ENCODE measurements at places on chromosomes 6 and 20.
A peak's percentile ranks its signal among the peaks of the same experiment; 100 is the strongest.

DNA sequence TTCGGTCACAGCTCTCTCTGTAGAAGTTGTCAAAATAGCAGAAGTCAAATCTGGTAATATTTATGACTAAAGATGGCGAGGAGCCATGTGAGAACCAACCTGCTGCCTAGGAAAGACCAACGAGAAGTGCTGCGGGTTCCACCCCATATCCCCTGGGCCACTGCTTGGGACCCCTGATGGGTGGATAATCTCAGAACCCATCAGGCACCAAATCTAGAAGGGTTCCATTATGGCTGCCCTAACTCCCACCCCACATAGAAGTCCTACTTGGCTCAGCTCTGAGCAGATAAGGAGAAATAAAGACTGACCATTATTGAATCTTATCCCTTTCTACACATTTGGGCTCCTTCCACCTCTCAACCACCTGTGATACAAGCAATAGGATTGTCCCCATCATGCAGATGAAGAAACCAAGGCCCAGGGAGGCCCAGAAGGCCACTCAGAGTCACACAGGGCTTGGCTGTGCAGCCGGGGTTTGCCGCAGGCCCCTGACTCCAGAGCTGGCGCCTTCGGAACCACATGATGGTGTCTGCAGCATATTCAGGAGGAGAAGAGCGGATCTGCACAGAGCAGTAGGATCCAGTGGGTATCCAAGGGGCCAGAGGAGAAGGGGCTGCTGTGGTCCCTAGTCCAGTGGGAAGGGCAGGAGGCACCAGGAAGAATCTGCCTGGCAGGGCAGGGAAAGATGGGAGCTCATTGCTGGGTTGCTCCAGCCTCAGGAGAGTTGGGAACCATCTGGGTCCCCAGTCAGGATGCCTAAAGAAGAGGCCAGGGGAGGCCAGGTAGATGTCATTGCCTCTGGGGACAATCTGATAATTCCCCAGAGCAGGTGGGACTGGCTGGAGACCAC is 9.6 kb upstream of the PCMTD2 start:
- no peak for DNase-seq

DNA sequence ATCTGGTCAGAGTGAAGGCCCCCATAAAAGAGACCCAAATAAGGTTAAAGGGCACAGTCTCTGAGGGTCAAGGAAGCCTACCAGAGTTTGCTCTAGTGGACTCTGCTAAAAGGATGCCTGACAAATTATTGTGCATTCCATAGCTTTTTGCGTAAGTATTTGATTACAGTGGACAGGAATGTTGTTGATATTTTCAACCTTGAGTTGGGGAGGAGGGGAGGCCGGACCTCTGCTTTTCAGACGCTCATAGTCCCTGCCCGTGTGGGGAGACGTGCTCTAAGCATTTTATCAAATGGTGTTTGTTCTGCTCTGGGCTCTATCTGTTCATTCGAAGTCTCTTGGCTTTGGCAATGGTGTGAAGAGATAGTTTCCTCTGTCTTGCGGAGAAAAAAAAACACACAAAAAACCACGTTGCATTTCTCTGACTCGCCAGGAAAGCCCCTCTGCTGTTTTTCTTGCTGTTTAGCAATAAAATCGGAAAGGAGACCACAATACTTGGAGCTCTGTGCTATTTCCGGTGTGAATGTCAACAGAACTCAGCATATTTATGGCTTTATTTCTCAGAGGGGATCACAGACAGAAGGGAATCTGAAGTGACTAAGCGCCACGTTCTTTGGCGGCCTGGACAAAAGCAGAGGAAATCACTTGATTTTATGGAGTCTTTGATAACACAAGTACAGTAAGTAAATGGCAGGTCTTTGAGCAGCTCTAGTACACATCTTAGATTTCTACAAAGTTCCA is 159.8 kb downstream of the ZFP64 start:
- no peak for DNase-seq

DNA sequence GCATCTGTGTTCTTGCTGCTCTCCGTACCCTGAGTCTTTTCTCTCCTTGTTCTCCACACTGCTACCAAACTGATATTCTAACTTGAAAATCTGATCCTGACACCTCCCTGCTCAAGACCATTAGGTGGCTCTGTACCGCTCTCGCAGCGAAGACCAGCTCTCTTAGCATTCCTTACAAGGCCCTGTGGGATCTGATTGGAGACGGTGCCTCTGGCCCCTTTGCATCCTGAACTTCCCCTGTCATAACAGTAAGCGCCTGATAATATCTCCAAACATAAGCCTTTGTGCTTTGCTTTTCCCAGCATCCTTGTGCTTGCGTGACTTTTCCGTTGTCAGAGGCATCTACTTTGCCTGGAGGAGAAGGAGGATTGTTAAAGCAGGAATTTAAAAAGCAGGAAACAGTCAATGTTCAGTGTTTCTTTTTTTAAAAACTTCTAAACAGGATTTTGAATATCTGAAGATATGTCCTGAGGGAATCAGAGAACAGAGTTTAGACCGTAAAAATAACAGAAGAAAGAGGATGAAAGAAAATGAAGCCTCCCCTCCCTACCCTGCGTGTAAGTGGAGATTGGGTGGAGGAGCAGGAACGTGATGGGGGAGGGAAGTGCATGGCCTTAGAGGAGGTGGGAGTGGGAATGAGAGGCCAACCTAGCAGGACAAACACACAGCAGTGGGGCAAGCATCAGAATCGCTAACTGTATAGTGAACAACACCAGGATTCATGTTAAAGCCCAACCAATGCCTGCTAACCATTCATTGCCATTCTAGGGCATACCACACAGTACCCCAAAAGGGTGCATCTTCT is 89.2 kb upstream of the STMND1 start:
- no peak for DNase-seq

DNA sequence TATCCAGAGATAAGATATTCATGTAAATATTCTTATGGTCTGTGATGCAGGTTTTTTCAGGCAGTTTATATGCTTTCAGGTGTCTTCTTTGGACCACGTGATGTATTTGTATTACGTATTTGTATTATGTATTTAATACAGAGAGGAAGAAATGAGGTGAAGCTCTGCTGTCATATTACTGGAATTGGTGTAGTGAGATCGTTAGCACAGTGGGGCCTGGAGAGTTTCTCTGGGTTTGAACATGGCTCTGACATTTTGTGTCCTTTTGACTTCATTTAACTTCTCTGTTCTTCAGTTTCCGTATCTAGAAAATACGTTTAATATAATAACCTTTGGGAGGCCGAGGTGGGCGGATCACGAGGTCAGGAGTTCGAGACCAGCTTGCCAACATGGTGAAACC is 1.6 kb upstream of the PRIM2 start:
- no peak for DNase-seq

- no peak for DNase-seq
These were observed at the start of gene SLC35F1 for GRCh38 chr6:117906958-117907600. SLC35F1 (plus strand) TSS chr6:117907264.

DNA sequence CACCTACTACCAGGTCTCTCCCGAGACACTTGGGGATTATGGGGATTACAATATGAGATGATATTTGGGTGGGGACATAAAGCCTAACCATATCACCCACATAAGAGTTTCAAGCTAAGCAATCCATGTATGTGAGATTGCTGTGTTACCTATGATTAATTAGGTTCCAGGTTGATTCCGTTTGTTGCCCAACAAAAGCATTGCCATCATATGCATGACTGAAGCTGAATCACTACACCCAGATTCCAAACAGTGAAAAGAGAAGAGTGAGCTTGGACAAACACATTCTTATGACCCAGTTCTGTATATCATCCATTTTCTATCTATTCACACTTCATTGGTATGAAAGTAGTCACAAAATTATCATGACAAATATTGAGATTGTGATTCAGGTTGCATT is 952.5 kb upstream of the MAN1A1 start:
- DNase-seq: peak; percentile 8

DNA sequence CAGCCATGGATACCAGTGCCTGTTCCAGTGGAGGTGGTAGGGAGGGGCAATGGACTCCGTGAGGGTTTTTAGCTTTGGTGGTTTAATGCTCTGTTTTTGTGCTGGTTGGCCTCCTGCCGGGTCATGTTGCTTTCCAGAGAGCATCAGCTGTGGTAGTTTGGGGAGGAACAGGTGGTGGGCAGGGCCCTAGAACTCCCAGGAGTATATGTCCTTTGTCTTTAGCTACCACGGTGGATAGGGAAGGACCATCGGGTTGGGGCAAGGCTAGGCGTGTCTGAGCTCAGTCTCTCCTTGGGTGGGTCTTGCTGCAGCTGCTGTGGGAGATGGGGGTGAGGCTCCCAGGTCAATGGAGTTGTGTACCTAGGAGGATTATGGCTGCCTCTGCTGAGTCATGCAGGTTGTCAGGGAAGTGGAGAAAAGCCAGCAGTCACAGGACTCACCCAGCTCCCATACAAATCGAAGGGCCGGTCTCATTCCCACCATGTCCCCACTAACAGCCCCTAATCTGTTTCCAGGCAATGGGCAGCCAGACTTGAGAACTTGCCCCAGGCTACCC is 38.9 kb downstream of the MRAP2 start:
- no peak for DNase-seq

GRCh38 chr20:46850896-46851295 is 43.7 kb upstream of the EYA2 start:
- no peak for DNase-seq

GRCh38 chr20:42270539-42270938 is 652.4 kb upstream of the CHD6 start:
- no peak for DNase-seq

DNA sequence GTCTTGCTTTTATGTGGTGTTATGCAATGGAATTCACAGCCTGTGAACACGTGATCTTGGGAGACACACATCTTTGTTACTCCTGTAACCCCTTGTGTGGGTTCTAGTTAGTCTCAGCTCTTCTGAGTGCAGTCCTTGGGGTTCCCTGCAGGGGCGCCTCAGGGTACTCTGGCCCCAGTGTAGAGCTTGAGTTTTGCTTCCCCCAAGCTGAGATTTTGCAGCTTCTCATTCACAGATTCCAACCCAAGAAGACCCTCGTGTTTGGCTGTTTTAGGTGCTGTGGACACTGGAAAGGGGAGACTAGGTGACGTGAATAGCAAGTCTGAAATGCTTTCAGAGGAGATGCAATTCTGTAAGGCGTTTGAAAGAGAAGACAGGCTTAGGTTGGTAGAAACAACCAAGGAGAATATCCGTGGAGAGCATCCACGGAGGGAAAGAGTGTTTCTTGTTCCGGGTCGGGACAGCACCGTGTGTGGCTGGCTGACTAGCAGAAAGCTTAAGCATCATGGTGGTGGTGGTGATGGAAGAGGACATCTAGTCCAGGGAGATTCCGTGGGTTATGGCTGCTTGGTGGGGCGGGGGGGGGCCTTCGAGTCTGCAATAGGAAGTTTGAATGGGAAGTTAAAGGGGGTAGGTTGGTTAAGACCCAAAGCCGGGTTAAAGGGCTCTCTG is 30.1 kb downstream of the DUSP22 start:
- DNase-seq: no peak

DNA sequence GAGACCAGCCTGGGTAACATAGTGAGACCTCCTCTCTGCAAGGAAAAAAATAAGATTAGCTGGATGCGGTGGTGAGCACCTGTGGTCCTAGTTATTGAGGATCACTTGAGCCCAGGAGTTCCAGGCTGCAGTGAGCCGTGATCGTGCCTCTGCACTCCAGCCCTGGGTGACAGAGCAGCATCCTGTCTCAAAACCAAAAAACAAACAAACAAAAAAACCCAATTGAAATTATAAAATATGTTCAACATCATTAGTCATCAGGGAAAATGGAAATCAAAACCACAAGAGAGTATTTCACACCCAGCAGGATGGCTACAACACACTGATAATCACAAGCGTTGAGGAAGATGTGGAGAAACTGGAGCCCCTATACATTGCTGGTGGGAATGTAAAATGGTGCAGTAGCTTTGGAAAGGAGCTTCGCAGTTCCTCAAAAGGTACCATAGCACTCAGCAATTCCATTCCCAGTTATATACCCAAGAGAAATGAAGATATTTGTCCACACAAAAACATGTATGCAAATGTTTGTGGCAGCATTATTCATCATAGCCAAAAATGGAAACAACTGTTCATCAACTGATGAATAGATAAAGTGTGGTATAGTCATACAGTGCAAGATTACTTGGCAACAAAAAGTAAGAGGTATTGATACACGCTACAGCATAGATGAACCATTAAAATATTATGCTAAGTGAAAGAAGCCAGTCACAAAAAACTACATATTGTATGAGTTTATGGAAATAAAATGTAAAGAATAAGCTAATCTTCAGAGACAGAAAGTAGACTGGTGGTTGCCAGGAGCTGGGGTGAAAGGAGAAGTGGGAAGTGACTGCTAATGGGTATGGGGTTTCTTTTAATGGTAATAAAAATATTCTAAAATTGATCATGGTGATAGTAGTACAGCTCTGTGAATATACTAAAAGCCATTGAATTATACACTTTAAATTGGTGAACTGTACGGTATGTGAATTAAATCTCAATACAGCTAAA is 38.7 kb upstream of the RIPOR2 start:
- no peak for DNase-seq

DNA sequence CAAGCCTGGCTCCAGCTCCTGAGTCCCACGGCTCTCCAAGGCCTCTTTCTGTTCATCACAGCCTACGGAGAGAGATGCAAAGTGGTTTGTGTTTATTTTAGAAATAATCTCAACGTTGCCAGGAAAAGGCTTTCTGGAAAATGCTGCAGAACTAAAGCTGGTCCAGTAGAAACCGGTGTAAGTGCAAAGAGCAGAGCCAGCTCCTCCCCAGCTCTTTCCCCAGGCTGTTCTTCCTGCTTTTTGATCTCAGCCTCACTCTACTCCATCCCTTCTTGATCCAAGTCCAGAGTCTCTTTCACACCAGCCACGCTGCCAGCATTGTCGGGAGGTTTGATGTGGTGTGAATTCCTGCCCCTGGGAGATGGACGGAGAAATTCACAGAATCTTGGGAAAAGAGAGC is 69.8 kb downstream of the TMEM170B start:
- DNase-seq: no peak

DNA sequence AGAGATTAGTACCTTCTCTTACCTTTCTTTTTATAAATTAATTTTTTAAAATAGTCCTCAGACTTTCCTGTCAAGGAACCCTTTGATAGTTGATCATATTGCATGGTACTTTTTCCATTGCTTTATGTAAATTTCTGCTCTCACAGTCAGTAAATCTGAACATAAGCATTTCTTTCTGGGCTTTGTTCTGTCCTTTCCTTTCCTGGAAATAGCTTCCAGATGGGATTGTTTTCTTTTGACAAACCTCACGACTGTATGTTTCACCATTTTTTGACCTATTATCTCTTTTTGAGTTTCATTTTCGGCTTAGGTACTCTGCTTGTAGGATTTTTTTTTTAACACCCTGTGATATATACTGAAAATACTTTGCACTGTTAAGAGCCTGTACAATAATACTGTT is 32.6 kb downstream of the UTRN start:
- DNase-seq: no peak

Measured in epithelial cell of prostate (primary cell).